ENCODE measurements at places on chromosomes 1 and 21.

DNA sequence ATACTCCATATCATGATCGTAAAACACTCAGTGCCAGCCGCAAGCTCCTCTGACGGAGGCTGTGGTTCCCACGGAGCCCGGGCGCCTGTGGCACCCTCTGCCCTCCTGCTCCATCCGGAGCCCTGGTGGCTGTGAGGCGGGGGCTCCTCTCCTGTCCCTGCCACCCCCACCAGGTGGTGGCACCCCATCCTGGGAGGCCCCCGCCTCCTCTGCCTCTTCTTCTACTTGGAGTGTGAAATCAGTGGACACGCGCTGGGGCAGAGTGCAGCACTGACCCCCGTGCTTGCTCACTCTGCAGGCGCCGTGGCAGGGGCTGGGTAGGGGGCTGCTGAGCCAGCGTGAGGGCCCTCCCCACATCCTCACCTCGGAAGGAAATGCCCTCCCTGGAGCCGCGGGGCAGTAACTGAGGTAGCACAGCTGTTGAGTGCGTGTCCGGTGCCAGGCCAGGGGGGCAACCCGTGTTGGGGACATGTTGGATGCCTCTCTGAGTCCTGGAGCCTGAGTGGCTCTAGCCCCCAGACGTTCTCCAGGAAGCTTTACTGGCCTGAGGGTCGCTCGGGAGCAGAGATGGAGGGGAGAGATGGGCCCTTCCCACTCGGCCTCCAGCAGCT, 58.7 kb upstream of the ABCG1 start:
- DNase-seq = no peak

GRCh38 chr21:42191696-42192595, 27.0 kb upstream of the ABCG1 start:
- DNase-seq = no peak

GRCh38 chr21:46029186-46029924, 47.8 kb downstream of the COL6A1 start:
- DNase-seq = no peak

GRCh38 chr1:24966121-24966723, 36.1 kb upstream of the RUNX3 start:
- no peak for DNase-seq

DNA sequence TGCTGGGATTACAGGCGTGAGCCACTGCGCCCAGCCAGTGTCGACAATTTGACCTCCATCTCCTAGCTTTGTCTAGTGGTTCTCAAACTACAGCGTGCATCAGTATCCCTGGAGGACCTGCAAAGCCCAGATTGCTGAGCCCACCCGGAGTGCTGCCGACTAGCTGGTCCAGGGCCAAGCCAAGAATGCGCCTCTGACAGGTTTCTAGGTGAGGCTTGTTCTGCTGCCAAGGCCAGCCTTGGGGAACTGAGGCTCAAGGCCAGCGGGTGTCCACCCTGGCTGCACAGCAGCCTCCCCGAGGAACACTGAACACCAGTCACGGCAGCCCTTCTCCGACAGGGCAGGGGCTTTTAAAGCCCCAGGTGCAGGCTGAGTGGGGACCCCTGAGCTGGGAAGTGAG, 9.8 kb upstream of the PTTG1IP start:
- no peak for DNase-seq

Data from femur (tissue), 1 donor.